ENCODE measurements at places on chromosomes 4 and X. TPM values are rescaled to one million over a fixed set of nuclear protein-coding genes. Genes with fewer than 3 reads are reported as not detected.

DNA sequence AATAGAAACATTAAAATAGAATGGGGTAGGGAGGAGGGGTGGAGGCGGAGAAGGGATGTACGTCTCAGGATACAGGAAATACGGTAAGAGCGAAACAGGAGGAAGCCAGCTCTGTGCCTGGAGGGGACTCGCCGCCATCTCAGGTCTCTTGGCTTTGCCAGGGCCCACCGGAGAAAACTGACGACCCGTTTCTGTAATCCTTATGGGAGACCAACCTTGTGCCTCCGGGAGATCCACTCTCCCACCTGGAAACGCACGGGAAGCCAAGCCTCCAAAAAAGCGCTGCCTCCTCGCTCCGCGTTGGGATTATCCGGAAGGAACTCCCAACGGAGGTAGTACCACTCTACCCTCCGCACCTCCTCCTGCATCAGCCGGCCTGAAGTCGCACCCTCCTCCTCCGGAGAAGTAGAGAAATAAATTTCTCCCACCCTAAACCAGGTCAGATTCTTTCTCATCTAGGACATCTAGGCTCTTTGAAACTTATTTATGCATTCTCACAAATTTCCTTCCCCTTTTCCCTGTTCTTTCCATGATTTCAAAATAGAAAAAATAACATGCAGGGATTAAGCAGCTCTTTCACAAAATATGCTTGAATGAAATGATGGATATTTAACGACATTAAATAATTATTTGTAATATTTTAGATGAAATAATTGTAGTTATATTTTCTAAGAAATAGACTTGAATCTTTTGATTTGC, at the start of gene NBDY:
TSS of gene NBDY (plus strand) at position 92 of the 699 bp plus-strand sequence. CDS start at position 203, 111 bp downstream.
- H3K27me3 ChIP-seq: no peaks in the 10 kb centered on the region
- DNase-seq: peak; percentile 52
- peak within 1 kb of the TSS; percentile 66 for H3K27ac ChIP-seq

GRCh38 chrX:132741689-132742088, 216.7 kb downstream of the HS6ST2 start:
- no peaks in the 10 kb centered on the region for H3K36me3 ChIP-seq
- H3K4me1 ChIP-seq: peaks cover 5% of the 10 kb centered on the region
- H3K27me3 ChIP-seq: no peaks in the 10 kb centered on the region
- H3K27ac ChIP-seq: no peak overlapping the region
- no peak for DNase-seq

NIPAL1 gene
- polyA plus RNA-seq: 5.5 TPM

DNA sequence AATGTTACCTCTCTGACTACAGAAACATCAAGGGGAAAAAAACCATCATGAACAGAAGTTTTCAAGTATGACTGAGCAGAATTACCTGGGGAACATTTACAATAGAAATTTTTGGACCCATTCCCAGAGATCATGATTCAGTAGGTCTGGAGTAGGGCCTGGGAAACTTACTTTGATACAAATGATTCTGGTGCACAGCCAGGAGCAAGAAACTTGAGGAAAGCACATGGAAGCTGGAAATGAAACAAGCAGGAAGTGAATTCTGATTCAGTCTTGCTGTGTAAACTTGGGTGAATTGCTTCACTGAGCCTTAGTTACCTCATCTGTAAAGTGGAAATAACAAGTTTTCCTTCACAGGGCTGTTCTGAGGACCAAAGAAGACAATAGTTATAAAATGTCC, 192.5 kb upstream of the TAPT1 start:
- DNase-seq: peak; percentile 76
- H3K27ac ChIP-seq: no peak overlapping the region
- H3K4me1 ChIP-seq: no peaks in the 10 kb centered on the region
- H3K36me3 ChIP-seq: no peaks in the 10 kb centered on the region
- H3K4me3 ChIP-seq: no peak overlapping the region

- H3K36me3 ChIP-seq: no peaks in the 10 kb centered on the region
- no peaks in the 10 kb centered on the region for H3K4me1 ChIP-seq
- no peak overlapping the region for H3K27ac ChIP-seq
- no peak for DNase-seq
Measured at GRCh38 chrX:79630033-79631009, 263.2 kb upstream of the ITM2A start.

CXCR3 gene
- polyA plus RNA-seq: not detected

PABPC4L gene
- polyA plus RNA-seq: 2.3 TPM

DNA sequence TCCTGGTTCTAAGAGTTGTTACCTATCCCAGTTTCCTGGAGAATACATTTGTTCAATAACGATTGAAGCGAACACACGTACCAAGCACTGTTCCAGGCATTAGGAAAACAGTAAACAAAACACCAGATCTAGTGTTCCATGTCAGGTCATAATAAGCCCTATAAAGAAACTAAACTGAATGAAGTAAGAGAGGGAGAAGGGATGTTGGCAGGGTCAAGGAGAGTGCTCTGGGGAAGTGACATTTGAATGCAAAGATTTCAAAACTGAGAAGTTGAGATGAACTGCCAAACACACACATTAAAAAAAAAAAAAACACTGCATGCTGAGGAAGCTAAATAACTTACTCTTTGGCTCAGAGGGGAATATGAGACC, 14.4 kb upstream of the ENAM start:
- no peaks in the 10 kb centered on the region for H3K36me3 ChIP-seq
- H3K27me3 ChIP-seq: no peaks in the 10 kb centered on the region
- H3K4me1 ChIP-seq: peaks cover 6% of the 10 kb centered on the region
- no peak for DNase-seq

GRCh38 chrX:149837639-149838038, 43.3 kb upstream of the MAGEA8 start:
- no peak overlapping the region for H3K4me3 ChIP-seq
- H3K27me3 ChIP-seq: no peaks in the 10 kb centered on the region
- H3K4me1 ChIP-seq: no peaks in the 10 kb centered on the region
- H3K36me3 ChIP-seq: no peaks in the 10 kb centered on the region
- DNase-seq: no peak

PALLD gene
- polyA plus RNA-seq: 157 TPM

GRCh38 chr4:41369680-41370079, 113.0 kb downstream of the UCHL1 start:
- peaks cover 82% of the 10 kb centered on the region for H3K27me3 ChIP-seq
- H3K36me3 ChIP-seq: no peaks in the 10 kb centered on the region
- H3K4me3 ChIP-seq: no peak overlapping the region

All from cardiac muscle cell (in vitro differentiated cells and primary cell).